A549 treated with AZD2906 at 1 μM for 4 hours (cell line): ENCODE measurements at places on chromosomes 1 and 21. TPM values are rescaled to one million over a fixed set of nuclear protein-coding genes. Genes with fewer than 3 reads are reported as not detected.

Gene NKAIN1
- 0.85 to 1.2 TPM (median 1.0 TPM) in 5 replicates for total RNA-seq

Gene LINGO4
- not detected in 5 replicates for total RNA-seq

Gene AMY1B
- not detected in 5 replicates for total RNA-seq

Gene SCAF4
- 16.9 to 18.5 TPM (median 18.0 TPM) in 5 replicates for total RNA-seq

Gene LIX1L
- 10.7 to 15.2 TPM (median 12.5 TPM) in 5 replicates for total RNA-seq

Gene USH2A
- not detected in 5 replicates for total RNA-seq

Gene SMCP
- total RNA-seq = not detected in 5 replicates

Gene IFNGR2
- total RNA-seq = 49.3 to 57.0 TPM (median 54.8 TPM) in 5 replicates

Gene FCAMR
- not detected in 5 replicates for total RNA-seq

Gene RHD
- total RNA-seq = not detected in 5 replicates

Gene WNT3A
- total RNA-seq = 0.05 TPM in 2 of 5 replicates, not detected in the others

Gene THEM5
- total RNA-seq = 0.06 TPM in 1 of 5 replicates, not detected in the others

Gene CELA2B
- 0.14 to 0.16 TPM in 2 of 5 replicates, not detected in the others for total RNA-seq

Gene ARHGAP30
- total RNA-seq = 0.07 to 0.09 TPM (median 0.07 TPM) in 5 replicates

Gene TNFRSF8
- 0.10 to 0.16 TPM (median 0.10 TPM) in 5 replicates for total RNA-seq

Gene XCL2
- not detected in 5 replicates for total RNA-seq

Gene PRKAA2
- total RNA-seq = 1.5 to 2.0 TPM (median 1.9 TPM) in 5 replicates

Gene LCE2A
- not detected in 5 replicates for total RNA-seq

Gene ALX3
- not detected in 5 replicates for total RNA-seq

Gene ZNF648
- not detected in 5 replicates for total RNA-seq

Gene B3GALT2
- not detected in 5 replicates for total RNA-seq

Gene SPATA1
- 0.66 to 1.1 TPM (median 0.80 TPM) in 4 of 5 replicates, not detected in the other for total RNA-seq

Gene LRRC41
- 36.6 to 42.8 TPM (median 41.8 TPM) in 5 replicates for total RNA-seq

Gene IFNAR1
- 13.6 to 27.8 TPM (median 16.1 TPM) in 5 replicates for total RNA-seq

Gene S100A9
- 0.45 to 0.90 TPM (median 0.59 TPM) in 5 replicates for total RNA-seq

Gene LRRC38
- 0.05 to 0.11 TPM (median 0.09 TPM) in 5 replicates for total RNA-seq

Gene CLEC20A
- total RNA-seq = not detected in 5 replicates
